MM.1S (cell line): ENCODE measurements at places on chromosomes 1 and 21.

GRCh38 chr1:109977657-109978378 lies 6.7 kb upstream of the AHCYL1 start:
- no peak for DNase-seq

DNA sequence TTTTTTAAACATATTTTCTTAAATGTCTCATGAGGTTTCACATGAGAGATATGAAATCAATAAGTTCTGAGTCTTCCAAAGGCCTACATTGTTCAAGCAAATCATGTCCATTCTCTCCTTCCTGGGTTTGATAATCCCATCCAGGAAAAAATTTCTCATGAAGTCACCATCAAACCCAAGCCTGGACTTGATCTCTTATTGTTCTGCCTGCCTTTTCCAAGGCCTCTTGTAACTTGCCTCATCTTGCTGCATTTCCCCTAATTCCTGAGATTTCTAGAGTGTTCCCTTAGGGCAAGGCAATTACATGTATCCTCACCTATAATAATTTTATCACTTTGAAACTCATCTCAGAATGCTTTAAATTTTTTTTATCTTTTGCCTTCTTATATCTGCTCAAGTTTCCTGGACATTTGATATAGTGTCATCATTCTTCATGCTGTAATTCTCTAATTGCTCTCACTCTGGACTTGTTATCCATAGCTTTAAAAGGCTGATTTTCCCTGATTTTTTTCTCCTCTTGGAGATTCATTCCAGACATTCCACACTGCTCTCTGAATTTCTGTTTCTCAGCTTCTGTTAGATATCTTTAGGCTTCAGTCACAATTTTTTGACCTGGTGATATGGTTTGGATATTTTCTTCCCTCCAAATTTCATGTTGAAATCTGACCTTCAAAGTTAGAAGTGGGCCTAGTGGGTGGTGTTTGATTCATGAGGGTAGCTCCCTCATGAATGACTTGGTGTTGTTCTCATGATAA lies 126.4 kb downstream of the LRRC7 start:
- no peak for DNase-seq

GRCh38 chr1:175129644-175129996 lies 62.0 kb downstream of the TNN start:
- no peak for DNase-seq

GRCh38 chr1:216314379-216315095 lies 108.7 kb downstream of the USH2A start:
- no peak for DNase-seq

- DNase-seq: no peak
Measured at GRCh38 chr1:172566196-172566997, 33.4 kb downstream of the SUCO start.

DNA sequence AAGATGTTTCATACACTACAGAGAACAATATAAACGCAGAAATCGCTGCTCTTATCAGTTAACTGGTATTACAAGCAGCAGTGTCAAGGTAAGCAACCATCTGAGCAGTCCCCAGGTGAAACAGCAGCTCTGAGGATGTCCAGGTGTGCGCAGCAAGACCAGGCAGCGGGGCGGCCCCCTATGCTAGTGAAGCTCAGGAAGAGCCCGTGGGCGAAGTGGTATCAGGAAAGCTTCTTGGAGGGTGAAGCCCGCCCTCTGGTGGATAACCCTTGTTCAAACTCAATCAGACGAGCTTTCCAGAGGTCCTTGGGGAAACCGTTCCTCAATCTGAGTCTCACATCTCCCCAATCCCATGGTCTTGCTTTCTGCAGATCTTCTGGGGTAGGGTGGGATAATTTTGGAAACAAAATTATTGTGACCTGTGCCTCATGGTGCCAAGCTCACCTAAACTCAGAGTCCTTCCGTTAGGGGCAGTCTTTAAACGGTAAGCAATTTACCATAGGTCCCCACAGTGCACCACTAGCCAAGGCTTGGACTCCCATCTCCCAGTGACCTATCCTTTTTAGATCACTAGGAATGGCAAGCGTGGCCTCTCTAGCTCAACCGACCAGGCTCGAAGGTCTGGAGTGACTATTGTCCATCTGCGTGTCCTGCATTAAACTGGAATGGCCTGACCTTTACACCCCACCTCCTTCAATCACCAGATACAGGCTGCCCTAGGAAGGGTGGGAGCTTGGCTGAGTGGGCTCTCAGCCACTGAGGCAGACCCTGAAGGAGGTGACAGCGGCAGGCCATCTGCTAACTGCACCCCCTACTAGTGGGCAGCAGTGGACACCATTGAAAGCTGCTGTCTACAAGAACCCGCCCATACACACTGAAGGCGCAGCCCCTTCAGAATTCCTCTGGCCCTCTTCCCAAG lies 13.6 kb upstream of the FAM110D start:
- peak; percentile 86 for DNase-seq

- DNase-seq: no peak
Measured at GRCh38 chr1:81937791-81938450, 137.2 kb downstream of the ADGRL2 start.

GRCh38 chr1:236523704-236524141 lies at the start of gene LGALS8:
TSS of gene LGALS8 (plus strand) at chr1:236523982. CDS start at chr1:236526071, 2,089 bp downstream.
- DNase-seq: peak; percentile 51

- DNase-seq: no peak
Measured at GRCh38 chr1:229247871-229248270, 23.0 kb upstream of the RAB4A start.

DNA sequence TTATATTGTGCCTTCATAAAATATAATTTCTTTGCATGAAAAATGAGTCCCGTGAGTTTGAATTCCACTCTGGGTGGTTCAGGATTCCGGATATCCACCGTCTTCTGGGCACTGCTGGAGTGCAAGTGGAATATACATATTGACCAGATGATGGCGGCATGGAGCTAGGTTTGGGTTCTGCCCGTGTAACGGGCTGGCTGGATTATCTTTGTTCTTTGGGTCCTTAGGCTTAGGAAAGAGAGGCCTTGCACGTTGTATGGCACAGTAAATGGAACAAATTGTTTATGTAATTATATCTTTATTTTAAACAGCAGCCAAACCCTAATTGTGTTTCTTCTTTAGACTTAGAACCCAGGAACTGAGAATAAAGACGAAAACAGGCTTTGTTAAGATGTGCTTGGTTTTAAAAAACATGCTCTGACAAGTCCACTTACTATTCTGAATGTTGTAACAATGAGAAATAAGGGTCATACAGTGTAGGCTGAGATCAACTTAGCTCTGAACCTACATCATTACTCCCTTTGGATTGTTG lies 13.5 kb upstream of the ACBD6 start:
- DNase-seq: peak; percentile 78

DNA sequence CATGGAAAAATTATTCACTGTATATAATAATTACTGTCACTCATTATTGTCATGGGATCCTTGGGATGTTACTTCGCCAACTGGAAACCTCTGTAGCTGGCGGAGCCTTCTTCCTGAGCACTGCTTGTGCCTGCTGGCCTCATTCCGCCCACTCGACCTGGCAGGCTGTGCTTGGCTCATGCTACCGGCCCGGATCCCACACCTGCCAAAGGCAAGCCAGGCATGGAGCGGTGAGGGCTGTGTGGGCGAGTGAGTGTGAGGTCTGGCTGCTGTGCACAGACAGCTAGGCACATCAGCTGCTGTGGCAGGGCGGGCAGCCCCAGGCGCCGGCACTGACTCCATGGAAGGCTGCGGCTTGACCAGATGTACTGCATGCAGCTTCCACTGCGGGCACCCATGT lies 78.4 kb downstream of the DISP1 start:
- no peak for DNase-seq

DNA sequence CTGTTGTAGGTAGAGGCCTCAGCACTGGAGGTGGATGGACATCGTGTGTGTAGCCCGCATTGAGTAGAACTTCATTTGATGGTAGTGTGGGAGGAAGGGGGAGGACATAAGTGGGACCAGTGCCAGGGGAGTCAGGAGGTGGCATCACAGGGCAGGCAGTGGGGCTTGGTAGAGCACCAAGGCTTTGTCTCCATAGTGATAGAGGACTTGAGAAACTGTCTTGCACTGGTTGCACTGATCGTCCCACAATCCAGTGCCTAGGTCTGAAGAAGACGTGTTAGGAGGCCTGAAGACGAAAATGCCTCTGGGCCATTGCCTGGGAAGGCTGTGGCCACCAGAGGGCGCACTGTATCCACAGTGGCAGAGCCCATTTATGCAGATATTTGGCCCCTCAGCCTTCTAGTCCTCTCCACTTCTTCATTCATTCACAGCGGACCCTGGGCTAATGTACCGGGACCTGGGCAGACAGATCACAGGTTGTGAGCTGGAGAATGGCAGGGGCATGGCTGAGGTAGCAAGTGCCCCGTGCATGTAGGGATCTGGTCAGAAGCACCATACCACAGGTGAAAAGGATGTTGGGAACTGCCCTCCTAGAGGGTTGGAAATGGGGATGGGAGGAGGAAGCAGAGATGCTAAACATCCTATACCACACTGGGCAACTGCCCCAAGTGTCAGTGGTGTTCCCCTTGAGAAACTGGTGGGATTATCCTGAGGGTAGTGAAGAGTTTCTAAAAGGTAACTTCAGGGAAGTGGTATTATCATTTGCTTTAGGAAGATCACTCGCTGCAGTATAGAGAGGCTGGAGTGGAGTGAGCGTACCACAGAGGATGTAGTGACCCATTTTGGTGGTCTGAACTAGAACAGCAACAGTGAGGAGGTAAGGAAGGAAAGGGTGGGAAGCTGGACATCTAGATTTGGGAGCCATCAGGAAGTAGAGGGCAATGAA lies 95.3 kb downstream of the PIK3R3 start:
- DNase-seq: peak; percentile 75

DNA sequence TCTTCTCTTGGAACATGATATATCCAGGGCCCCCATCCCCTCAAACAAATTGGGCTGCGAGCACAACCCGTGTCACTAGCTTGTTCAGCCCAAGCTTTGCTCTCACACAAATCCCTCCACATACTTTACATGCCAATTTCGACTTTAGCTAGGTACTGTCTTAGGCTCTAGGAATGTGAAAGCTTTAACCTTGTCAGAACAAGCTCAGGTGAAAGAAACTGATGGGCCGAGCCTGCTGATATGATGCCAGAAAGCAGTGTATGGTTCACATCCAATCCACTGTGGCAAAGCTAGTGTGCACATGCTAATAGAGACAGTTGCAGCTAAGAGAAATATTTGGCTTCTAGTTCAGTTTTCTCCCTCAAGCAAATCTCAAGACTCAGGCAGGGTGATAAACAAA lies 79.5 kb downstream of the TNFSF18 start:
- no peak for DNase-seq

DNA sequence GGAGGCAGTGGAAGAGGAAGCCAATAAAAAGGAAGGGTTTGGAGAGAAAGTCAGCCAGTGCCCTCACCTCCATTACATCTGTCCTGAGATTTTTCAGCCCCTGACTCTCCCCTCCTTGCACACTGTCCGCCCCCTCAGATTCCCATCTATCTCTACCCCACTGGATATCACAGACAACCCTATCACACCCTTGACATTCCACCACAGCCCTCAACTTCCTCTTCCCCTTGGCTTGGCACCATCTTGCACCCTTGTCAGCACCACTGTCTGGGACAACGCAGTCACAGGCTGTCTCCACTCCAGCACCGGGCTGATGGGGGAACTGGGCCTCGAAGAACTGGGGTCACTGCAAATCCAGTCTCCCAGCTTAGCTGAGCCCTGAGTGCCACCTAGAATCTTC lies 14.2 kb upstream of the PLEKHA6 start:
- no peak for DNase-seq

- DNase-seq: no peak
Measured at GRCh38 chr1:156931211-156931952, 10.9 kb downstream of the LRRC71 start.
